ENCODE measurements at places on chromosomes 2 and 18.

GRCh38 chr2:26522751-26523171 is 44.8 kb upstream of the OTOF start:
- no peak for DNase-seq

DNA sequence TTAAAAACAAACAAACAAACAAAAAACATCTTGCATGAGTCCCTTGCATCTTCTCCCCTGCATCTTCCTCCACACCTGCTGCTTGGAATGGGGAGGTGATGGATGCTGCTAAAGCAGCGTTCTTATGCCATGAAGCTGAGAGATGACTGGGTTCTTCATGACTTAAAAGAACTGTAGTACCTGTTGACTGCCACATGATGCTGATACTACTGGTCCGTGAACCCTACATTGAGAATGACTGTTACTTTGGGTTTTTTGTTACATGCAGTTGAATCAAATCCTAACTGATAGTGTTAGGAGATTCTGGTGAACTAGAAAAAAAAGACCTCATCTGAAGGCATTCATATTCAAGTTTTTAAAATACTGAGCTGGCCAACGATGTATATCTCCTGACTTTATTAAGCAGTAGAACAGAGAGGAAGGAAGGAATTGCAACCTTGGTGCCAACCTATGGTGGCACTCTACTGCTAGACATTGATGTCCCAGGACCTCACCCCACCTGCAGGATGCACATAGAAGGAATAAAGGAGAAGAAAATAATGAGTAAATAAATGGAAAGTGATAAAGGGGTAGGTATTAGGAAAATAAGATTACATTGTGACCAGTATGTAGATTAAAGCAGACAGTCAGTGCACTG is 63.2 kb upstream of the SPAG16 start:
- DNase-seq = no peak

GRCh38 chr2:17851731-17852585 is 26.5 kb upstream of the KCNS3 start:
- peak; percentile 44 for DNase-seq

GRCh38 chr2:12304564-12305171 is 412.1 kb upstream of the TRIB2 start:
- no peak for DNase-seq

GRCh38 chr18:36301884-36302283 is 4.4 kb downstream of the FHOD3 start:
- no peak for DNase-seq

DNA sequence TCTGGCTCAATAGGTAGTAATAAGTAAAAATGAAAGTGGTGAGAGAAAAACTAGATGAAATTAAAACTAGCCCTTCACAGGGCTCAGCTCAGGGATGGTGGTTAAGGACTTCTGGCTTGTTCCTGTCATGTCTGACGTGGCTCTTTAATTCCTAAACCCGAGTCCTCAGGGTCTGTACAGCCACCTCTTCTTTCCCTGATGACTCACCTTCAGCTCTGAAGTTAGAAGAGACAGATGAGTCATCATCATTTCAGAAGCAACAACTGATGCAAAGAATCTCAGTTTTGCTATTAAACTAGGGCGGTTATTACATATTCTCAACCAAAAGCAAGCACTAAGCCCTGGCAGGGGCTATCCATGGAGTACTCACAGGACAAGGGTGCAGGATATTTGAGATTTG is 24.0 kb upstream of the ITGB6 start:
- peak; percentile 53 for DNase-seq

DNA sequence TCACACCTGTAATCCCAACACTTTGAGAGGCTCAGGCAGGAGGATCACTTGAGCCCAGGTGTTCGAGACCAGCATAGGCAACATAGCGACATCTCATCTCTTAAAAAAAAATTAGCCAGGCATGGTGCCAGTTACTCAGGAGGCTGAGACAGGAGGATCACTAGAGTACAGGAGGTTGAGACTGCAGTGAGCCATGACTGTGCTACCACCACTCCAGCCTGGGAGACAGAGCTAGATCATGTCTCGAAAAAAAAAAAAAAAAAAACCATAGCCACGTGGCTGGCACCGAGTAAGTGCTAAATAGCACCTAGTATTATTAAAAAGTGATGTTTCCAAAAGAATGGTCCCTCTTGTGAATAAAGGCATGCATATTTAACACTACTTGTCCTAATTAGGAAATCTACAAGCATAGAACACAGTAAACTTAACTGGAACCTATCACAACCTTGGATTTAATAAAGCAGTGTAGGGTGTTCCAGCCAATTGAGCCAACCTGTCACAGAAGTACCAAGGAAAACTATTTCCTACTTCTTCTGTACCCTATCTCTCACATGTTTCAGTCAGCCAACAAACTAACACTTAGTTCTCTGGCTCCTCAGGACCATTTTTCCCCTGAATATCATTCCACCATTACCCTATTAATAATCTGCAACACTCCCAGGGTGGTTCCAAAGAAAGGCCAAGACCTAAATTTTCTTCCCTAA is 8.8 kb downstream of the RAB1A start:
- DNase-seq = no peak

DNA sequence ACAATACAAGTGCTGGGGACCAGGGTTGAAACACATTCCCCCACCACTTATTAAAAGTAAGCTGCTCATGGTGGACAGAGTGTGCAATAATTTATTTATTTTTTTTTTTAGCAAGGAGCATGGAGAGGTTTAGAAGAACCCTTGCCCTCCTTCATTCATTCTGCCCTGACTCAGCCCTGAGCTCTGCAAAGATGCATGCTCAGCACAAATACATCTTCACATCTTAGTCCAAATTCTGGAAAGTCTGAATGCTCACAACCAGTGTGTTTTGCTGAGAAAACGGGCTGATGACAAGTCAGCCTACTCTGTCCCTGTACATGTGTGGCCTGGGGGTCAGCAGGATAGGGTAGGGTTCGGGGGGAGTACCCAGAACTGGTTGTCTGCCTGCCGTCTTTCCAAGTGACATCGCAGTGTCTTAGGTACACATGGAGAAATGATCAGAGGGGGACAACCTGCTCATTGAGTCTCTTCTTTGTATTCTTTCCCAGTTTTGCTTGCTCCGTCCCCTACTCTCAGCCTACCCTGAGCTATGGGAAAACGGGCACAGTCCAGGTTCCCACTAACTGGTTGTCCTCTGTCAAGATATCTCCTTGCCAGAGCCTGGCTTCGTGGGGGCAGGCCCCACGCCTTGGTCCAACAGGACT is 76.4 kb downstream of the ADD2 start:
- no peak for DNase-seq

DNA sequence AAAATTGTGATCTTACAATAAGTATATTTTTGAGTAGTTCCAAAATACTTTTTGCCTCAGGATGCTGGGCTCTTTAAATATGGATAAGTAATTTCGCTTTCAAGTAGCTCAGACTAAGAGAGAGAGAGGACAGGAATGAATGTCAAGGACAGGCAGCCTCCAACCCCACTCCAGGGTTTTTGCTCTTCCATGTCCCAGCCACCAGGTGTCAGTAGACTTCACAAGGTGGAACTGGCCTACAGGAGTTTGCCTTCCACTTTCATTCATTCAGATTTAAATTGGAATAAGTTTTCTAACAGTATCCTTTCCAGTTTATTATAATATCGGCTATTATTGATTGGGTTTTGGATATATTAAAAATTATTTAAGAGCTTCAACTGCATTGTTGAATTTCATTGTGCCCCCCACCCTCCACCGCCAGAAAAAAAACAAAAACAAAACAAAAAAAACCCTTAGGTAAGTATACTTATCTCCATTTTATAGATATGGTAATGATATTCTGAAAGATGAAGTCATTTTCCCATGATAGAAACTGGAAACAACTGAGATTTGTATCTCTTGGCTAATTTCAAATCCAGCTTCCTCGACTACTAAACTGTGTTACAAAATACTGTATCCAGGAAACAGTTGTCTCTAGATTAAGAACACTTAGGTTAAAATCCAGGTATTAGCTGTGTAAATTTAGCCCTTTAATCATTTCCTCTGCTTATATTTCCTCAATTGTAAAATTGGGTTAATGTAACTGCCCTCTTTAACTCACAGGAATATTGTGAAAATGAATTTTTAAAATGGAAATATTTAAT is 793.1 kb downstream of the ERBB4 start:
- DNase-seq = peak; percentile 30

DNA sequence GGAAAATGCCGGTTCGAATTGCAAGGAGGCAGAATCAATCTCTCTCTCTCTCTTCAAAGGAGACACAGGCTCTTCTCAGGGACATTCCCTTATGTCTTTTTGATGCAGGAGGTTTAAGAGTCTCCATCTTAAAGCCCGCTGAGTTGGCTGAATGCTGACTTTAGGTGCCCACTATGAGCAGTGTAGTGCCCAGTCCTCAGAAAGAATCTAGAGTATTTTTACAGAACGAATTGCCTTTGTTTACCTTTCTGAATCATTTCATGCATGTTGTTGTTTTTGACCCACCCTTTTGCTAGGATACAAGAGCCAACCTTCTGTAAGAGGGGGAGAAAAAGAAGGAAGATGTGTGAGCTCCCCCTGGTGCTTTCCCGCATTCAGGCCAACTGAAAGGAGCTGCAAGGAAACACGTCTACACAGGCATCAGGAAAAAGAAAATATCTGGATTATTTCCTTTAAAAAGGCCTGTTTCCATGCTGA is 193.5 kb upstream of the TCF4 start:
- DNase-seq = no peak

GRCh38 chr2:12300019-12300602 is 416.6 kb upstream of the TRIB2 start:
- no peak for DNase-seq

DNA sequence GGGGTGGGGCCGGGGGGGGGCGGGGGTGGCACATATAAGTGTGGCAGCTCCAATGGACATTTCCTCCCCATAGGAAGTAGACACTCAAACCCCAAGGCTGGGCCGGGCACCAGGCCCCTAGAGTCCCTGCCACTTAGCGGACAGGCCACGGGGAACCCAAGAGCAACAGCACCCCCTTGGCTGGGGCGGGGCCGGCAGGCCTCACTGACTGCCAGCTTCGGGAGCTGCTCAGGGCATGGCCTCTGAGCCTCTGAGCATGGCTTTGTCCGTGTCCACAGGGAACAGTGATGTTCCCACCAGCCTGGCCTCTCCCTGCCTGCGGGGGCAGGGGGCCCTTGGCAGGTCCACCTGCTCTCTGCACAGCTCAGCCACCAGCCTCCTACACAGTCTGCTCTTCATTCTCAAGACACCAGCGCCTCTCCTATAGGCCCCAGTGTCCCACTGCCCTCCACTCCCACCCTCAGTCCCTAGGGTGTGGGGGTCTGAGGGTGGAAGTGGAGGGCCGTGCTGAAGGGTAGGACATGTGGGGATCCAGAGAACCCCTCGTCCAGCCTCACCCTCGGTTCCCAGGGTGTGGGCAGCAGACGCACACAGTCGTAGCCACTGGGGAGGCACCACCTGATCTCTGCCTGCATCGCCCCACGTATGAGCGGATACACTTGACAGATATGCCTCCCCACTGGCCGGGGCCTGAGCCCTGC is 106.7 kb downstream of the FAM210A start:
- DNase-seq = no peak

DNA sequence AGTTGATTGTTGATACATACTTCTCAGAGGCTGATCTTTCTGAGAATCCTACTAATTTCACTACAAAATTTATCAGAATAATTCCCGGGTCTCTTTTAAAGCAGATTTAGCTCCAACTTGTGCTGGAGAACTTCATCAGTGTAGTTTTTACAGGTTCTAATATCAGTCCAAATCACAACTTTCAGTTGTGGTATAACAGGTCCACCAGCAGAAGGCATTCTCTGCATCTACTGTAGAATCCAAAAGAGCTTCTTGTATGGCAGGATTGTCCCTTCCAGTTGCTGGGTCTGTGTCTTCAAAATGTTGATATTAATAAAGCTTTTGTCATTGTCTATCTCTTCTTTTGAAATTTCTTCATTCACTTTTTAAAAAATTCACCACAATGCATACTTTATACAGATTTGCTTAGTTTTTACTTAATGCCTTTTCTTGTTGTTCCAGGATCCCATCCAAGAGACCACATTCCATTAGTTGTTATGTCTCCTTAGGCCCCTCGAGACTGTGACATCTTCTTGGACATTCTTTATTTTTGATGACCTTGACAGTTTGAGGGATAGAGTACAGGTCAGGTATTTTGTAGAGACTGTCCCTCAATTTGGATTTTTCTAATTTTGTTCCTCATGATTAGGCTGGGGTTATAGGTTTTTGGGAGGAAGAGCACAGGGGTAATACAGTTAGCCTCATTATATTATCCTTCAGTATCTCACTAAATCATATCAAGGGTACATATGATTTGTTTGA is 490.5 kb upstream of the MEX3C start:
- DNase-seq = no peak

DNA sequence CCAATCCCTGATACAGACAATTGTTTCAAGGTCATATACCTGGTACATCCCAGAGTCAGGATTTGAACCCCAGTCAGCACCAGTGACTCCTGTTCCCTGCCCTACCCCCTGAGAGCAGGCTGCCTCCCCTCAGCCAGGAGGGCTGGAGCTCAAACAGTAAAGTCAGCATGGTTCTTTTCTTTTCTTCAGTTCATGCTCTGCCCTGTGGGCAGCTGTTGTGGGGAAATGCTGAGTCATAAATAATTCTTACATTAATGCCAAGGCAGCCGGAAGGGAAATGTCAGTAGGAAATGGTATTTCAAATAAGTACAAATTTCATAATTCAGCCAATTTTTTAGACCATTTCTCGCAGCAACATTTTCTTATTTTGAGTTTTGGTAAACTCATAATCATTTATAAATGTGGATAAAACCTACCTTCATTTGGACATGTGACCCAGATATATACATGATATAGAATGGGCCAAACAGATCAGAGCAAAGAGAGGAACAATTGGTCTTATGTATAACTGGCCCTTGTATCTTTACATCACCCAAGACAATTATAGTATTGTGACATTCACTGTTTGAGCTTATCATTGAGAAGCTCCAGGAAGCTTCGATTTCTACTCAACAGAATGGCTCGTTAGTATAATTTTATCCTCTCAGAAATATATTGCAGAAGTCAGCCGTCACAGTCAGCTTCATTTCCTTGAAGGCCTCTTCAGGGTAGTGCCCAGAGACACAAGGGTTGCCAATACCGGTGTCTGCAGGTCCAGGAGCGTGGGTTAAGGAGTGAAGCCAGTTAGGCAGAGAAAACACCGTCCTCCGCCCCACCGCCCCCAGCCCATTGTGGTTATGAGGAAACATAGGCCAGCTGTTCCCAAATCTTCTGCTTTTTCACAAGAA is 28.0 kb upstream of the SCYGR1 start:
- peak; percentile 22 for DNase-seq

DNA sequence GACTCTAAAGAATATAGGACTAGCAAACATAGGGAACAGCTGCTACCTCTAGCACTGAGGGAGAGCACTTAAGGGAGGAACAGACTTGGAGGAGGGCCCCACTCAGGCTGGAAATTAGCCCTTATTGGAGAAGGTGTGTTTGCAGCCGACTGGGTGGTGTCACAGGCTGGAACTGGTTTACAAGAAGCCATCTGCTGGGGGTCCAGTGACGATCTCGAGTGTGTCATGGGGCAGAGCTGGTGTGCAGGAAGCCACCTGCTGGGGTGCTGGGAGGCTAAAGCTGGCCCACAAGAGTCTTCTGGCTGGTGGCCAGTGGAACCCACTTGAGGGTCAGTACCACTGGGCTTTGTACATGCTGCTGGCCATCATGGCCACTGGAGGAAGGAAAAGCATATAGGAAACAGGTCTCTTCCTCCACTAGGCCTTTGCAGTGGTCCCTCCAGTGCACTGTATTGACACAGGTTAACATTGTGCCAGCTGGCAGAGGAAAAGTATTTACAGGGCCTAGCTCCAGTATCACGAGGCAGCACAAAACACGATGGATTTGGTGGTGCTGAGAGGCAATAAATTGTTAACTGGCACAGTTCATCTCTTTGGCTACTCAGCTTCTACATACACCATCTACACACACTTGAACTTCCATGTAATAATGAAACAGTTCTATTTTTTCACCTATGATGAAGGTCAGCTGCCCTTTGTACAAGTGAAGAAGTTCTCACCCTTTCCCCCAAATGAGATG is 43.6 kb downstream of the MAP3K20 start:
- DNase-seq = no peak

GRCh38 chr2:72893594-72894319 is 6.5 kb downstream of the SPR start:
- peak; percentile 63 for DNase-seq
